ENCODE measurements at places on chromosomes 1 and 21.
A peak's percentile ranks its signal among the peaks of the same experiment; 100 is the strongest.

- DNase-seq = no peak
Measured at GRCh38 chr1:26915204-26915842, 1.5 kb upstream of the NR0B2 start.

DNA sequence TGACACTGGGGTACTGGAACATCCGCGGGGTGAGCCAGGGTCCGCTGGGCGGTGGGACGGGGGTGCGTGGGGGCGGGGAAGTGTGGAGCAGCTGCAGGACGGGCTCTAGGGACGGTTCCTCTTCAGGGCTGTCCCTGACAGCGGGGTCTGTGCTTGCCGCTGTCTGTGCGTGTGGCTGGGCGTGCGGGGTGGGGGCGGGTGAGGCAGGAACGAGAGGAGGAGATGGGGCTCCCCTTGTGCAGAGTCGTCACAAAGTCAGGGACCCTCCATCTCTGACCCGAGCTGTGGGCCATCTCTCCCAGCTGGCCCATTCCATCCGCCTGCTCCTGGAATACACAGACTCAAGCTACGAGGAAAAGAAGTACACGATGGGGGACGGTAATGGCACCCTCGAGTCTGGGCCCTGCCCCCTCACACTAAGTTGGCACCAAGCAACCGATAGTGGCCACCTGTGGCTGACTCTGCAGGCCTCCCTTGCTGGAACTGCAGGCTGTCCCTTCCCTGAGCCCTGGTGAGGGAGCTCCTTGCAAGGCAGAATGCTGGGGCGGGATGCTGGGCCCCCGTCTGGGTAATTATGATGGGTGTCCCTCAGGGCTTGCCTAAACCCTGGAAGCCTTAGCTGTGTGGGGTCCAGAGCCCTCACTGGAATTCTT lies 392 bp downstream of the GSTM2 start:
- no peak for DNase-seq

DNA sequence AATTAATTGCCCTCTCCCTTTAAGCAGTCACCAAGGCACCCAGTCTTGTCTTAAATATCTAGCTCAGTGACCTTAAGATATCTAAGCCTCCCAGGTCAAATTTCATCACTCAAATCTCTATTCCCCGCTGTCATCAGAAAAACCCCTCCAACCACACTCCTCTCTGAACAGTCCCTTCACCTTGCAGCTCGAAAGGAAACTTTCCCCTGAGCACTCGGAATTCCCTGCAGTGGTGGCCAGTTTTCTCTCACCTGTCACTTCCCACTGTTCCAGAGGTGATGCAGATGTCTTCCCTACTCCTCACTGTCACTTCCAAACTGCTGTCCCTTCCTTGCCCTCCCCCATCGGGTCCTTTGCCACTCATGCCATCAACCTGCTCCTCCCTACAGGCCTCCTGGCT lies 15.3 kb upstream of the SSX2IP start:
- no peak for DNase-seq

- DNase-seq = peak; percentile 66
Measured at GRCh38 chr1:38005195-38006007, at the start of gene FHL3. Gene FHL3 (minus strand): TSS chr1:38005514. CDS start chr1:37999412, 6,102 bp downstream.

DNA sequence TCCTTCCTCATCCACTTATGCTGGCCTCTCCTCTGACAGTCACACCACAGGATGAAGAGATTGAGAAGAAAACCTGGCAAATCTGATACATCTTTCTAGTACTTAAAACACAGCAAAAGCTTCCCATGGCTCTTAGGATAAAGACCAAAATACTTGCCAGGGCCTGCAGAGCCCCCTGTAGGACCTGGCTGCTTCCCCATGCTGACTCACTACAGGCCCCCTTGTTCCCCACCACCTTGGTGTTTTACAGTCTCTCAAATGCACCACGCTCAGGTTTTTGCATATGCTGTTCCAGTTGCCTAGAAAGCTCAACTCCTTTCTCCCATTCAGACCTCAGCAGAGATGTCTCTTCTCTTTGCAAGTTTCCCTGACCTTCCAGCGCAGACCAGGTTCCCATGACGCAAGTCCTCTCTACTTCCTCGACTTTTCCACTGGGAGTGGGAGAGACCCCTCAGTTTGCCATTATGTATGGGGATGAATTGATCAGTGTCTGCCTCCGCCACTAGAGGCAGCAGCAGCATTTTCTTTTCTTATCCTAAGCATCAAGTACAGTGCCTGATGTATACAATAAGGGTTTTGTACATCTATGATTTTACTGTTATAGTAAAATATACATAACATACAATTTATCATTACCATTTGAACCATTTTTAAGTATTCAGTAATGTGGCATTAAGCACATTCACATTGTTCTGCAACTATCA lies 113.8 kb upstream of the C8B start:
- DNase-seq = no peak

DNA sequence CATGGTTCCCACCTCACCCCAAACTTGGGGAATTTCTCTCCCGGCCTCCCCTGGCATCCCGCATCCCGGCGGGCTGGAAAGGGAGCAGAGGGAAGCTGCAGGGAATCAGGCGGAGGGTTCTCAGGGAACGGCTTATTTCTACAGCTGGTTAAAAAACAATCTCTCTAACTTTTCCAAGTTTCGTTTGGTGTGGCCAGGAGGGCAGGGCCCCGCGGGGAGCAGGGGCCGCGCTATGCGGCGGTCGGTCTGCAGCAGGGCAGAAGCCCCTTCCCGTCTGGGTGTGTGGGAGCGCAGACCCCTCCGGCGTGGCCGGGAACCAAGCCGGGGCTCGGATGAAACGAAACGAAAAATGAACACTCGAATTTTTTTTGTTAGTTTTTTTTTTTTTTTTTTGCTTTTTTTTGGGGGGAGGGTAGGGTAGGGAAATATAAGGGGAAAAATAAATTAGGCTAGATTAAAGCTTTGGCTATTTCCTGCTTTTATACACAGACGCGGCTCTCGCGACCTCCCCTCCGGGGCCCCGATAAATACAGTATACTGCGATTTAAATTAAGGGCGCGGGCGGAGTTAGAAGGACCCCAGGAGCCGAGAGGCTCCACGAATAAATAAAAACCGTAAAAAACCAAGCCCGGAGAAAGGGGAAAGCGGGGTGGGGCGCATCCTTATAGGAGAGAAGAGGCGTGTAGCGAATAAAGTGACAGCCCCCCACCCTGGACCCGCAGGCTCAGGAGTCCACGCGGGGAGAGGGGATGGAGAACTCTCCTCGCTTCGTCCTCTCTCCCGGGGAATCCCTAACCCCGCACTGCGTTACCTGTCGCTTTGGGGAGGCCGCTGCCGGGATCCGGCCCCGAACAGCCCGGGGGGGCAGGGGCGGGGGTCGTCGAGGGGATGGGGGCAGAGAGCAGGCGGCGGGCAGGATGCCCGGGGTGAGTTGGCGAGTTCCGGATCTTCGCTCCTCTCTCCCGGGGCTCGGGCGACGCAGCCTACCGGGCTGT lies 2.1 kb downstream of the POU3F1 start:
- DNase-seq = no peak

GRCh38 chr1:241822846-241823245 lies 25.2 kb upstream of the EXO1 start:
- no peak for DNase-seq

GRCh38 chr21:35648512-35648911 lies 411.8 kb downstream of the SETD4 start:
- DNase-seq = no peak

DNA sequence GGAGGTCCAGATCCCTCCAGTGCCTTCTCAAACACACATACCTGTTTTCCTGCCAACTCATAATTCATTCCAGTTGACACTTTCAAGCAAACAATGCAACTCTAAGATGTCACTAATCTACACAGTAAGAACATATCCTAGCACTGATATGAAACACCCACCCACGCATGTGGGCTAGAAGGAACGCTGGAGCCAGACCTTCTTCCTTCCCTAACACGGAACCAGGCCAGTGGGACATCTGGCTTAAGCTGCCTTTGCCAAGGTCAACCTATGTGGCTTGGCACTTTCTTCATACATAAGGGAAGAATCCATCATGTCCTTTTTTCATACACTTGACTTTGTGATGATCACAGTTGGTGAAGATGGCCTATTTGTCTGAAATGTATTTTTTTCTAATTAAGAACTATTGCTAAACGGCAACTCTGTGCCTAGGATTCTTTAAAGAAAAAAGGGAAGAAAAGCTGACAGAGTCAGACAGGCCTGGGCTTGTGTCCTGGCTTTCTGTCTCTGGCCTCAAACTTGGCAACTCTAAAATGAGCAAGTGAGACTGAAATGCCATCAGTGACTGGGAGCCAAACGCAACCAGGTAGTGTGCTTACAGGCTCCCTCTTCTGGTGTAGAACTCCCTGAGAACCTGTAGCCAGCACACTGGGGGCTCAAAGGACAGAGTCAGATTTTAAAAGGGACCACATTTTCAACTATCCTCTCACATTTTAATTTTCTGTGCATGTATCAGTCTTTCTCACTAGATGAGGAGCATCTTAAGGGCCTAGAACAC lies 92.6 kb upstream of the BEND5 start:
- no peak for DNase-seq

- DNase-seq = no peak
Measured at GRCh38 chr1:28326984-28327383, 1.9 kb upstream of the MED18 start.

- no peak for DNase-seq
Measured at GRCh38 chr1:200660719-200661118, 9.0 kb downstream of the DDX59 start.

GRCh38 chr1:10633416-10633815 lies 158.7 kb downstream of the PEX14 start:
- no peak for DNase-seq

- peak; percentile 47 for DNase-seq
Measured at GRCh38 chr1:32215629-32216480, 6.3 kb downstream of the TMEM234 start.

- DNase-seq = peak; percentile 80
Measured at GRCh38 chr1:12179111-12179519, 12.3 kb downstream of the TNFRSF1B start.

GRCh38 chr1:170340308-170340707 lies 191.7 kb upstream of the GORAB start:
- no peak for DNase-seq

- no peak for DNase-seq
Measured at GRCh38 chr1:200128944-200129879, 101.7 kb downstream of the NR5A2 start.

DNA sequence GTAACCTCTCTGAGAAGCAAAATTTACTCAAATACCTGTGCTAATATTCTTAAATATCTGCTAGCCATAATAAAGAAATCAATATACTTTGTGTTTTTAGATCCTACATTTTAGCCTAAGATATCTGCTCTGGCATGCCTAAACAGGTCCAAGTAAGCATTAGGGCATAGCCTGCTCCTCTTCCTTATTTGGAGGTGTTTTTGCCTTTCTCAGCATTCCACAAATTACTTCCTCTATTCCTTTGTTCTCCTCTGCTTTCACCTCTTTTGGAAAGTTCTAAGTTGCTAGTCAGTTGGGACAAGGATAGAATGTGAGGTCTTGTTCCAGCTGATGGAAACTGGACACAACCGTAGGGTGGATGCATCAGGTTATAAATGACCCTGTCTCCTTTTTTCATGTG lies 7.2 kb upstream of the OR10X1 start:
- DNase-seq = no peak

- no peak for DNase-seq
Measured at GRCh38 chr1:204079608-204079999, 6.7 kb downstream of the SOX13 start.

DNA sequence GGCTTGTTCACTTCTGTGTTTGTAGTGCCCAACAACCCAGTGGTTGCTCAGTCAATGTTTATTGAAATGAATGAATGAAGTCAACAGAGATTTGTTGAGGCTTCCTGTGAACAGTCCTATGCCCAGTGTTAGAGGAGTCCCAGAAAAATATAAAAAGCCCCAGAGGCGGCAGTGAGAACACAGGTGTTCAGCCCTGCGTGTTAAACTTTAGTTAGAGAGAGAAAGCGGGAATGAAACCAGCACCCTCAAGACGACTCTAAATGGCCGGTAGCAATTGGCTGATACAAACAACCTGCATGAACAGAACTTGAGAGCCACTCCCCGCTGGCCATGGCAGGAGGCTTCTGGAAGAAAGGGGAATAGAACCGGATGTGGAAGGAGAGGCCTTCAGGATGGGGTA lies 22.6 kb downstream of the TMEM51 start:
- DNase-seq = no peak

- DNase-seq = no peak
Measured at GRCh38 chr1:4380564-4381168, 273.7 kb upstream of the AJAP1 start.

DNA sequence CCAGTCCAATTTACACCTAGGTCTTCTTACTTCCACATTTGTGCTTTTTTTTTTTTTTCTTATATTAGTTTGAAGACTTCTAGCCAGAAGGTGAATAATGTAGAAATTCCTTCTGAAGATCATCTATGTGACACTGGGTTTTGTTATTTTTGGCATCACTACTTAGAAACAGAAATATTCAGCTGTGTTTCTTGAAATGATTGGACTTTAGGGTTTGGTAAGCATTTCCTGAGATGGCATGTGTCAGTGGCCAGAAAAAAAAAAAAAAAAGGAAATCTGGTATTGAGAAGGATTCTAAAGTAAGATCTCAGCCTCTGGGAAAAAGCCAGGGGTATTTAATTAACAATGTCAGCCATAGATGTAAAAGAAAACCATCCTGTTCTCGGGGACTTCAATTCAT lies 43.4 kb upstream of the LRRC8C start:
- no peak for DNase-seq

GRCh38 chr21:15264084-15264665 lies 199.4 kb upstream of the NRIP1 start:
- DNase-seq = no peak

- DNase-seq = no peak
Measured at GRCh38 chr1:37002898-37003297, 31.4 kb downstream of the GRIK3 start.

- DNase-seq = peak; percentile 88
Measured at GRCh38 chr1:58816072-58816746, 32.4 kb upstream of the JUN start.
